ENCODE measurements at places on chromosomes 3 and 15.

- no peak for DNase-seq
Measured at GRCh38 chr3:20028905-20029331, 11.3 kb upstream of the KAT2B start.

- DNase-seq = no peak
Measured at GRCh38 chr3:195451373-195452015, 8.7 kb upstream of the ACAP2 start.

GRCh38 chr3:66021731-66022131, 17.0 kb downstream of the MAGI1 start:
- DNase-seq = no peak

DNA sequence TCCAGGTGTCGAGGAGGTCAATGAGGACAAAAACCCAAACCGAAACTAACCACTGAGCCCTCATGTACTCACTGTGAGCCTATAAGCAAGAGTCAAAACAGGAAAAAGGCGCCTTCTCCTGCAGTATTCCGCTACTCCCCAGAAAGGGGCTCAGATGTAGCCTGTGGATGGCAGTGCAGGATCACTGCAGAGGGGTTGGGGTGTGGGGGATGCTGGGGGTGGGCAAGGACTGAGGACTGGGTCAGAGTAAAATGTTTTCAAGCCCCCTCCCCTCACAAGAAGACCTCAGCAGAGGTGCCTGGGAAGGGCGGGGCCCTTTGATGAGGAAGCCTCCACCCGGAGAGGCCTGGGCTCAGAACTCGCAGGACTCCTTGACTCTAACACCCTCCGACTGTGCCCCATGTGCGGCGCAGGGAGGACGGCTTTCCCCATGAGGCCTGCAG, 170.1 kb downstream of the OSBPL10 start:
- no peak for DNase-seq

GRCh38 chr15:31477301-31477700, 150.7 kb downstream of the KLF13 start:
- no peak for DNase-seq

- no peak for DNase-seq
Measured at GRCh38 chr3:12812812-12813211, 16.3 kb downstream of the CAND2 start.

GRCh38 chr3:156787926-156788663, 38.1 kb upstream of the LEKR1 start:
- DNase-seq = no peak

DNA sequence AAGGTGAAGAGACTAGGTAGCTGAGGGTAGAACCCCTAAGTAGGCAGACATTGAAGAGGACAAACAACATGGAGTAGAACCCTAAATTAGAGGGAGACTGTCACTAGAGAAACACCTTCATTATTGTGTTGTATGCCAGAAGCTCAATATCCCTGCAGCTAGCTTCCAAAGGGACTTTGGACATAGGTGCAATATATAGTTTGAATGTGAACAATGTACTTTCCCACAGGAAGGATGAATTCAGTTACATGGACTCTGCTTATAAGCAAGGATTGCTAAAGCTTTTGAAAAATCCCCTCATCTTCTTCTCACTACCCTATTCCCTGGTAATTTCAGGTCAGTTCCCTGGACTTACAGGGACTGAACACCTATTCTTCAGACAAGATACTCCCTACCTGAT, 288.9 kb downstream of the UBE2E2 start:
- DNase-seq = no peak

- DNase-seq = no peak
Measured at GRCh38 chr3:35296533-35296932, 342.8 kb upstream of the ARPP21 start.

DNA sequence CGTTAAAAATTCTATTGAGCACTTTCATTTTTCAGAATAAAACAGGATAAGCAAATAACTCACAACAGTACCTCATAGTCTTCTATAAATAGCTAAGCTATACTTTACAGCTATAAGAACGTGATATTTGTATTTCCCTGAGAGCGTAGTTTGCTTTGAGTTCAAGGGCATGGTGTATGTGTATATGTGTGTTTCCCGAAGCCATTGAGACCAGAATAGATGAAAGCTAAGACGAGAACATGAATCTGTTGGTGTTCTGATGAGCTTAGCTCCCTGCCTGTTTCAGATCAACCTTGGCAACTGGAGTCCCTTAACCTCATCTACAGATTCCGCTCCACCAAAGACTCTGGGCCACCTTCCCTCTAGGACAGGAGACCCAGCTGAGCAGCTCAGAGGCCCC, 59.5 kb upstream of the MCF2L2 start:
- DNase-seq = no peak

DNA sequence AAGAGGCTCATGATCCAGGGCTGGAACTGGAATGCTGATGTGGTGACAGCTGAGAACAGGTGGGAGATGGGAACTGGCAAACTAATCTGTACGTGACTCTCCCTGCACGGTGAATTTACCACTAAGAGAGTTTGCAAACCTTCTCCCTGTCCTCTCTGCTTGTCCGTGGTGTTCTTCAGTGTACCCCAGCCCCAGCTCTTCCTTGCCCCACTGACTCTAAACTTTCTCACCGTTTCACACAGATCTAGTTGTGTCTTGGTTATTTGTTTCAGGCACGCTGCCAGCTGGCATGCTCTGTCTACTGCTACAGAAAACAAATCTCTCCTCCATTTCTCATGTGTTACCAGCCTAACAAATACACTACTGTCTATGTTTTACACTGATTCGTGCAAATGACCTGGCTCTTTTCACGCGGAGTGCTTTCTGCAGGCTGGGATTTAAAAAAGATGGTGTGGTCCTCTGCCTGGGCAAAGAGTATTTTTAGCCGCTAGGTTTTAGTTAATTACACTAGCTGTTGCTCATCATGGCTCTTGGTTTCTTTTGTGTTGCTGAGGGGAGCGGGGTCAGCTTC, 192.7 kb upstream of the LRIG1 start:
- DNase-seq = no peak

DNA sequence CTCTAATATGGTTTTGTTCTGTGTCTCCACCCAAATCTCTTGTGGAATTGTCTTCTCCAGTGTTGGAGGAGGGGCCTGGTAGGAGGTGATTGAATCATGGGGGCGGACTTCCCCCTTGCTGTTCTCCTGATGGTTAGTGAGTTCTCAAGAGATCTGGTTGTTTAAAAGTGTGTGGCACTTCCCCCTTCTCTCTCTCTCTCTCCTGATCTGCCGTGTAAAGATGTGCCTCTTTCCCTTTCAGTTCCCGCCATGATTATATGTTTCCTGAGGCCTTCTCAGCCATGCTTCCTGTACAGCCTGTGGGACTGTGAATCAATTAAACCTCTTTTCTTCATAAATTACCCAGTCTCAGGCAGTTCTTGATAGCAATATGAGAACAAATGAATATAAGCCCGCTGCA, 33.1 kb downstream of the RETNLB start:
- DNase-seq = no peak

DNA sequence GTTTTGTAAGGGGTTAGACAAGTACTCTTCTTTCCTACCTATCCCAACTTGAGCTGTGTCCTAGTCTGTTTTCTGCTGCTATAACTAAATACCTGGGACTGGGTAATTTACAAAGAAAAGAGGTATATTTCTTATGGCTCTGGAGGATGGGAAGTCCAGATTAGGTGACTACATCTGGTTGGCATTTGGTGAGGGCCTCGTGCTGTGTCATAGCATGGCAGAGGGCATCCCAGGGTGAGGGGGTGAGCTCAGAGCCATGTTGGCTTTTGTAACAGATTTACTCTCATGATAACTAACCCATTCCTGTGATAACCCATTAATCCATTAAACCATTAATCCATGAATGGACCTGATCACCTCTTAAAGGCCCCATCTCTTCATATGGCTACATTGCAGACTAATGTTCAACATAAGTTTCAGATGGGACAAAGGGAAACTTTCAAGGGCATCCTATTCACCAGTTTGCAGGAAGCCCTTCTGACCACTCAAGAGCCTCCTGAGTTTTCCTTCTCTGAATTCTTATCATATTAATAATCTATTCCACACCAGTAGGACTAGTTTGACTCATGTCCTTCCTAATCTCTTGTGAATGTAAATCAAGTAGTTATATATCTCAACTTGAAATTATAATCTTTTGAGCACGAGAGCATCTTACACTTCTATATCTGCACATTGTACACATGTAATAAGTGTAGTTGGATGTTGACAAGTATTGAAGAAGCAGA, 185.7 kb upstream of the ZPLD1 start:
- DNase-seq = no peak
